ENCODE measurements at places on chromosomes 13 and 19. TPM values are rescaled to one million over a fixed set of nuclear protein-coding genes. Genes with fewer than 3 reads are reported as not detected.

- DNase-seq, result peak; percentile 62
Measured at GRCh38 chr13:61880578-61881283, 465.1 kb upstream of the PCDH20 start.

NXNL1 gene
- total RNA-seq, result not detected

WDR87 gene
- total RNA-seq, result not detected

DNA sequence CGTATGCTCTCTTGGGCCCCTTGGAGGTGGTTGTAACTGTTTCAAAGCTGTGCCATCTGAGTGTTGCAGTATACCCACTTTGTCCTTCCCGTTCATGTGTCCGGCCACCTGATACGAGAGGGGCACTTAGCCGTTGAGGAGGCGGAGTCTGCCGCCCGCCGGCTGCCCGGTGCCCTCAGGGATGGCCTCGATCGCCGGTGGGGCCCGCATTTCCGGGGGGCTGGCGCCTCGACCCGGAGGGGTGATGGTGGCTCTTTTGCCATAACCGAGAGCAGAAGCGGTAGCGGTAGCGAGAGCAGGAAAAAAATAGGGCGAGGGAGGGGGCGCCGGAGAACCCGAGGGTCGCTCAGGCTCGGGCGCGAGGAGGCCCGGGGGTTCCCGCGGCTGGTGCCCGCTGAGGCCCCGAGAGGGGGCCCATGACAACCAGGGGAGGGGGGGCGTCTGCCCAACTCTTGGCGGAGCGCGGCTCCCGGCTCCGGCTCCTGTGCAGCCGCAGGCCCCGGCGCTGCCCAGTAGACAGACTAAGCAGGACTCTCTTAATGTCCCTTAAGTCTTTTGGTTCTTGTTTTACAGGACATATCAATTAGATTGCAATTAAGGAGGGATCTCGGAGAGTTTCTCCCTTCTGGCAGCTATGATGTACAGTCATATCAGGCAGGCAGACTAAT lies 342.7 kb upstream of the SGCG start:
- no peak for DNase-seq

GRCh38 chr19:1944088-1944915 lies 3.3 kb downstream of the CSNK1G2 start:
- DNase-seq, result no peak

GRCh38 chr19:55490478-55491432 lies 2.5 kb downstream of the SSC5D start:
- DNase-seq, result no peak

ZNF729 gene
- not detected for total RNA-seq

ZNF667 gene
- not detected for total RNA-seq

ZNF284 gene
- 3.6 TPM for total RNA-seq

SAMD1 gene
- total RNA-seq, result 38.3 TPM

RAB3A gene
- total RNA-seq, result 2.3 TPM

DNA sequence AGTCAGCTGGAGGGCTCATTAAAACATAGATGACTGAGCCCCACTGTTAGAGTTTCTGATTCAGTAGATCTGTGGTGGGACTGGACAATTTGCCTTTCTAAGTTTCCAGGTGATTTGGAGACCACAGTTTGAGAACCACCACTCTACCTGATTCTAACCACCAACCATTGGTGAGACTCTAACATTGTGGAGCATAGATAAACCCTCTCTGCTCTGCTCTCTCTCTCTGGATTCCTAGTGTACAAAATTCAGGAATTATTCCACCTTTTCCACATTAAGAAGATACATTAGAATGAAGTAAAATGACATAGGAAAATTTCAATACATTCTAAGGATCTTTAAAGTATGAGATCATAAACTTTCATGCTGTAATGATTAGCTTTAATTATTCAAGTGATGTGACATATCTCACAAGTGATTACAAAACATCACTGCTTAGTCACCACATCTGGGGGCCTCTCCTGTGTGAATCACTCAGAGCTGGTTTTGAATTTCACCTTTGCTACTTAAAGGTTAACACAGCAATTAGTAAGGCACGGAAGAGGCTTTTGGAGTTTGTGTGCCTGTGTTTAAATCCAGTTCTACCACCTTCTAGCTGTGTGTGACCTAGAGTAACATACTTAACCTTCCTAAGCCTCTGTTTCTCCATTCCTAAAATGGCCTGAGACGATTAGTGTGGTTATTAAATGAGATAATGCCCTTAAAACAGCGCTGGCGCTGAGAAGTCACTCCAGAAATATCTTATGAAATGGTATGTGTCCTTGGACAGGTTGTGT lies 78.5 kb upstream of the NBEA start:
- peak; percentile 5 for DNase-seq

DNA sequence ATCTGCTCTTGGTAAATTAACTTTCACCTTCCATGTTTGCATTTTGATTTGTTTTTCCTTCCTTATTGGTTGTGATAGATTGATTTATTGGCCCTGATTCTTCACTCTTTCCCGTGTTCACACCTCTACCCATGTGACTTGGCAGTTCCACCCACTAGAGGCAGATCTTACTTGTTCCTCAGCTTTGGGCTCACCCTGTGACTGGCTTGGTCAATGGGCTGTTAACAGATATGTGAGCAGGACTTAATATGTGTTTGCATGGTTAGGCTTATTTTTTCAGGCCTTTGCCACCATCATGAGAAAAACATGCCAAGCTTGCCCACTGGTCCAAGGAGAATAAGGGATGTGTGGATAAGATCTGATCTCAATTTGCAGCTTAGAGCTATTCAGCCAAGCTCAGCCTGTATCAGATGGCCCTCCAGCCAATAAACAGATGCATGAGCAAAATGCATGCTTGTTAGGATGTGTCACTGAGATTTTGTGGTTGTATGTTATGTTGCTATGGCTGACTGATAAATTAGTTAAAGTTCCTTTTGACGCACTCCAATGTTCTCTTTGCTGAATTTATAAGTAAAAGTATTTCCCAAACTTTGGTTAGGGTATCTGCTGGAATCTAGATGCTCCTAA lies 48.0 kb downstream of the RGCC start:
- DNase-seq, result no peak

DNA sequence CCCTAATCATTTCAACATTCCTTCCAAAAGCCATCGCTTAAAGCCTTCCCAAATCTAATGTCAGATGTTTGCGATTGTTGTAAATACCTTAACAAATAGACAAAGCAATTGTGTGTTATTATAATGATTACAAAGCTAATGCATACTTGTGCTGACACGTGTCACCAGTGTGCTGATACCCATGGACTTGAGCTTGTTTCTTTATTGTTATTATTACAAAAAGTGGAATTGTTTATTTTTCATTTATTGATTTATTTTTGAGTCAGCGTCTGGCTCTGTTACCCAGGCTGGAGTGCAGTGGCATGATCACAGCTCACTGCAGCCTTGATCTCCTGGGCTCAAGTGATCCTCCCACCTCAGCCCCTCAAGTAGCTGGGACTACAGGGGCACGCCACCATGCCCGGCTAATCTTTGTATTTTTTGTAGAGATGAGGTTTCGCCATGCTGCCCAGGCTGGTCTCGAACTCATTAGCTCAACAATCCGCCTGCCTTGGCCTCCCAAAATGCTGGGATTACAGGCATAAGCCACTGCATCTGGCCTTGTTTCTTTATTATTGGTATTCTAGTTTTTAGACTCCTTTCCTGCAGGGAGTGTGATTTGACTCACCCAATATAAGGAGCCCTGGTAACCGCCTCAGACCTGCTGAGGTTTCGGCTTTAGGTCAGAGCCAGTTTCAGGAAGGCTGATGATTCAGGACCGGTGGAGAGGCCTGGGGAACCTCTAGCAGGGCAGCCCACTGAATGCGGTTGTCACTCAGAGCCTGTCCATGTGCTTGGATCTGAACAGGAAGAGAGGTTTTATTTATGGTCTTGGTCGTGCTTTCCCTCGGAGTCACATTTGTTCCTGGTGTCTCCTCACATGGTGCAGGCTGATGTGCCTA lies 2.1 kb upstream of the FBXO17 start:
- DNase-seq, result no peak

GRCh38 chr19:18230941-18231734 lies 4.9 kb upstream of the PDE4C start:
- DNase-seq, result no peak

IGSF23 gene
- 6.8 TPM for total RNA-seq

DNA sequence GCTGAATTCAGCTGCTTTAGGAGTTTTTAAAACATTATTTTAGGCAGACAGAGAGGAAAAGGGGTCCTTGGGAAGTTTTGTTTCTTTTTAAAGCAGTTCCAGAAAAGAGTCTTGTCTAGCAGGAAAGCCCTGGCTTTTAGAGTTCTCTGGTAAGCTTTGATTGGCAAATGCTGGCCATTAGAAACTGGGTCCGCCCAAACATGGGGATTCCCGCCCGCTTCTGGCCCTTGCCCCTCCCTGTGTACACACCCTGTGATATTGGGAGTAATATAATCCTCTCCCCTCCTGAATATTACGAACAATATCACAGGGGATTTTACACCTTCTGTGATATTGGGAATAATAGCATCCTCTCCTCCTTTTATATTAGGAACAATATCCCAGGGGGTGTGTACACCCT lies 58.9 kb downstream of the ERICH4 start:
- no peak for DNase-seq

SYNE4 gene
- 42.5 TPM for total RNA-seq

OR4F17 gene
- not detected for total RNA-seq

DNA sequence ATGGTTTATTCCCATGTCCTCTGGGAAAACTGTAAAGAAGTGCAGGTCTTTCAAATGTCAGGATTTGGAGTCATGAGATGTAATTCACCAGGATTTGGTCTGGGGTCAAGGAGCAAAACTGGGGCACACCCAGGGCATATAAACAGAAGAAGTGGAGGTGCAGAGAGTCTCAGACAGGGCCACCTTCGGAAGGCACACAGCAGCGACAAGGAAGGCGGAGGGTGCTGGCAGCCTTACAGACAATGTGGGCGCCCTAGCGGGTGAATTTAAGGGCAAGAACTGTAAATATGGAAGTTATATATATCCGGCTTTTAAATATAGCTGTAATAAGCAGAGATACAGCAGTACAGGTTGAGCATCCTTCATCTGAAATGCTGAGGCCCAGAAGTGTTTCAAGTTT lies 31.2 kb downstream of the DHRS12 start:
- no peak for DNase-seq

GRCh38 chr13:106155411-106155810 lies 380.1 kb downstream of the EFNB2 start:
- no peak for DNase-seq

PABPC3 gene
- 0.59 TPM for total RNA-seq

SERTAD3 gene
- 45.2 TPM for total RNA-seq

DNA sequence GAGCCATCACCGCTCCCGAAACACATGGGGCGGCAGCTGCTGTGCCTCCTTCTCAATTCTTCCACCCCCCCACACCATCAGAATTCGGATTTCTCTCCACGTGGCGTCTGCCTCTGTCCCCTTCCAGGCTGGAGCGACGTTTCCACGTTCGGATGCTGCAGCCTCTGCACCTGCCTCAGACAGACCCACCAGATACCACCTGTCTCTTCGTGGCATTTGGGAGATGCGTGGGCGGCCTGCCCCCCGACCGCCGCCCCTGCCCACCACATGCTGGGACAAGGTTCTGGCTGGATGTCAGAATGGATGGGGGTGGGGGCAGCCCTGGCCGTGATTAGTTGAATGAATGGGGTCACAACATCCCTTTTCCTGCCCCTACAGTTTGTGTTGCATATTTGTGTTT lies 90.0 kb downstream of the SLC7A1 start:
- DNase-seq, result no peak

- DNase-seq, result no peak
Measured at GRCh38 chr13:111623743-111624505, 303.5 kb downstream of the TEX29 start.

DNA sequence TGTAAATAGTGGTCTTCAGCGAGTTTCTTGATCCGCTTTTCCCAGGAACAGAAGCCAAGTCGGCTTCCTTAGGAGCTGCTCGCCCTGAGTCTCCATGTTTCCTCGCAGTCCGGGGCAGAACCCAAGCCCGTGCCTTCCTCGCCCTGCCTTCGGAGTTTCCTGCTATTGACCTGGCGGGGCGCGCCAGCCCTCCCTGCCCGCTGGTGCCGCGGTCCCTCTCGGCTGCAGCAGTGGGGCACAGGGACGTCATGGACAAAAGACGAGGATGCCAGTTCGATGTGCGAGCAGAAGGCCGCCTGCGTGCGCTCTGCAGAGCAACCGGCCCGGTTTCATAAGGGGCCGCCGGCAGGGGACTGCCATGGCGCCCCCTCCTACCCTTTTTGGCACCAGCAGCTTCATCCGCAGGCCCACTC lies 156.6 kb downstream of the TM9SF2 start:
- DNase-seq, result no peak

HIF3A gene
- 5.4 TPM for total RNA-seq

DNA sequence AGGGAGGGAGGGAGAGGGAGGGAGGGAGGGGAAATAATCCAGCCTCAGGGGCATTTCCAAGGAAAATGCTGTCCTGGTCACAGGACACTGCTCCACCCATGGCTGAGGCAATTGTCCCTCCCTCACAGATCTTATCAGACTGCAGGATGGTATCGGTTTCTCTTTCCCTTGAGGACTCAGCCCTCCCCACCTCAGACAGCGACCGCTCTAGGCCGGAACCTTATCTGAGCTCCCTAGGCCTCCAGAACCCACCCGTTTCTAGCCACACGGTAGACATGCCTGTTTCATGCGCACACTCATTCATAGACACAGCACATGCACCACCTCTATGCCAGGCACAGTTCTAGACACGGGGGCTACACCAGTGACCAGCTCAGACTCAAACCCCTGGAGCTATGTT lies 10.0 kb upstream of the IZUMO2 start:
- peak; percentile 73 for DNase-seq

DNA sequence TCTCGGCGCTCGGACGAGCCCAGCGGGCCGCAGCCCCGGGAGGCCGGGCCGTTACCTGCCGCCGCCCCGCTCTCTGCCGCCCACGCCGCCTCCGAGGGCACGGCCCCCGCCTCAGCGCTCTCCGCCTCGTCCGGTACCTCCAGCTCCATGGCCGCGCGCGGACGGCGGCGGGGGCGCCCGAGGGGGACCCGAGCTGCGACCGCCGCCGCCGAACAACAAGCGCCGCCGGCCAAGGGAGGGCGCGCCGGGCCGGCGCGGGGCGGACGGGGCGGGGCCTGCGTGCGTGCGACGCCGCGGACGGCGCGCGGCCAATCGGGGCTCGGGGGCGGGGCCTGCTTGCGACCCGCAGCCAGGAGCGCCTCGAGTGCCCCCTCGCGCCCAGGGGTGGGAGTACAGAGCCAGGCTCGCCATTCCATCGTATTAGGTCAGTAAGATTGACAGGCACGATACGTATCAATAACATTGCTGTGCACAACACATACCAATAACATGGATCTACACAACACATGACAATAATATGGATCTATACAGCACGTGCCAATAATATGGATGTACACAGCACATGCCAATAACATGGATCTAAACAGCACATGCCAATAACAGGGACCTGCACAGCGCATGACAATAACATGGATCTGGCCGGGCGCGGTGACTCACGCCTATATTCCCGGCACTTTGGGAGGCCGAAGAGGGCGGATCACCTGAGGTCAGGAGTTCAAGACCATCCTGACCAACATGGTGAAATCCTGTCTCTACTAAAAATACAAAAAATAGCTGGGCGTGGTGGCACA lies at the start of gene PIP5K1C:
TSS of gene PIP5K1C (minus strand) at position 227 of the 791 bp plus-strand sequence. CDS start at position 149, 78 bp downstream.
- DNase-seq, result peak; percentile 94

- DNase-seq, result peak; percentile 88
Measured at GRCh38 chr19:14366529-14366928, 14.7 kb upstream of the ADGRE5 start.

- DNase-seq, result no peak
Measured at GRCh38 chr13:44165889-44166496, 207.6 kb upstream of the SERP2 start.

GRCh38 chr13:27721681-27722080 lies 70.6 kb upstream of the GSX1 start:
- no peak for DNase-seq

- peak; percentile 69 for DNase-seq
Measured at GRCh38 chr13:85512421-85512820, 286.8 kb downstream of the SLITRK6 start.

- no peak for DNase-seq
Measured at GRCh38 chr19:2478278-2478755, 2.4 kb downstream of the GADD45B start.

ZNF575 gene
- 1.00 TPM for total RNA-seq

HSH2D gene
- 0.23 TPM for total RNA-seq

CCDC169 gene
- not detected for total RNA-seq

Data from Caco-2 (cell line).